Mesenteric fat pad (tissue), 1 donor: ENCODE measurements at places on chromosomes 2 and 18. TPM values are rescaled to one million over a fixed set of nuclear protein-coding genes. Genes with fewer than 3 reads are reported as not detected.

DNA sequence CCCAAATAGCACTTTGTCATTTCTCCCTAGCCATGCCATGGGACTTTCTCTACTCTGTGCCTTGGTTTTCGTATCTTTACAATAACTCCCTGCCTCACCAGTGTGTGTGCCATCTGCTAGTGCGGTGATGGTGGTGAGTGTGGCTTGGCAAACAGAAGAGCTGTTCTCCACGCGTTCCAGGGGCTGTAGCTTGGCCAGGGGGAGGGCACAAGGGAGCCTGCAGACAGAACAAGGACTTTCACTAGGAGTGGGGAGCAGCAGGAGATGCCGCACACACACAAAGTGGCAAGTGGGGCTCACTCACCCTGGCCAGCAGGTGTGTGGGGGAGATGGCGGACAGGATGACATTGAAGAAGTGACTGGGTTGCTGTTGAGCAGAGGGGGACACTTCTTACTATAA is 196.9 kb downstream of the HAUS1 start:
- DNase-seq: peak; percentile 77

Gene RASGRP3
- total RNA-seq: 16.1 TPM

DNA sequence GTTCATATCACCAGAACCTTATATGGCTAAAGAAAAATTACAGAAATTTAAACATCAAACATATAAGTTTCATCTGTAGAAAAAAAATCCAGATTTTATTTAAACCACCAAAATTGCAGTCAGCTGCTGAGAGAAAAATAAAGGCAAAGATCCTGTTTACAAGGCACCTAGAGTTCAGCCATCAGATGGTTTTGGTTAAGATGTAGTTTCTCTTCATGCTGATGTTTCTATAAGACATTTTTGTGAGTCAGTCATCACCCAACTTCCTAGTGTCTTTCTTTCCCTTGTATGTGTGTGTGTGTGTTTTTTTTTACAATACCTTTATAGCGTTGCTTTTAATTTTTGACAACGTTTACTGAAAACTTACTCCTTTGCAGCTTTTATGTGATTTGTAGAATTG is 26.1 kb upstream of the MMADHC start:
- DNase-seq: no peak

DNA sequence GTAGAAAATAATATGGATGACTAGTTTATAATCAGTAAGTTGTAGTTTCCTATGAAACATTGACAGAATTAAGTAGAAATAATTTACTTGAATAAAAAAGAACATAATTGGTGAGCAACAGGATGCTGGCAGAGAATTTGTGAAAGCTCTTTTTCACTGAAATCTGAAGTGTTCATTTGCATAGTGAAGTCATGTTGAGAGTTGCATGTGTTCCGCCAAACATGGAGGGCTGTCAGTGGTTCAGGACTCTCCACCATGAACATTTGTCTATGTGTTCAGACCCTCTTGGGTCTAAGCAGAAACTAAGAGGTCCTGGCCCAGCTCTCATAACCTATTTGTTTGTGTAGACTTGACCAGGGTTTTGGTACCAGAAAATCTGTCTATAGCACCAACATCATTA is 182.5 kb upstream of the LINC00305 start:
- DNase-seq: no peak

DNA sequence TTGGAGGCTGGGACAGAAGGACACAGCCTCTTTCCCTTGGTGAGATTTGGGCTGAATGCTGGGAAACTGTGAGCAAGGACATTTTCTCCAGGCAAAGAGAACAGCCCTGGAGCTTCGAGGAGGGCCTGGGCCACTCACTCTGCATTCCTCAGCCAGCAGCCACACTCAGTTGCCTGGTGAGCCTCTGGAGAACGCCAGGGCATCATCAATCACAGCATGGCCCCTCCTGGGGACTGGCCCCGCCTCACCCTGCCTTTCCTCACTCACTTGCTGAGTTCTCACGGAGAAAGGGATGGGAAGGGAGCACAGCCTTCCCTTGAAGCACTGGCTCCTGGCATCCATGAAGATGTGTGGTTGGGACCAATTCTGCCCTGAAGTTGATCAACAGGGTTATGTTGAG is 55.0 kb downstream of the APOB start:
- DNase-seq: no peak

Gene NYAP2
- total RNA-seq: not detected

DNA sequence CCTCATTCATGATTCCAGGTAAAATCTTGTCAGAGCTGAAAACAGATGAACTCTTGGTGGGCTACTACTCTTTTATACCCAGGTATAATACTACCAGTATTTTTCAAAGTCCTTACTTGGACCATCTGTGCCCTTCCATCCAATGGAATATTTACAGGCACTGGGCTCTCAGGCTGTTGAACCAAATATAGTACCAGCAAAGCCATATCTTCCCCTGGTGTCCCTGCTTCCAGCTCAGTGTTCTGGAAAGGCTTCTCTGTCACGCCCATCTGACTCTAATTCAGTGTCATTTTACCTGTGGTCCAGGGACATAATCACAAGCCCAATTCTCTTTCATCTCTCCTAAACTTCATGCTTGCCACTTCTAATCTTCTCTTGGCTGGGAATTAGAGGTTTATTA is 119.2 kb upstream of the STK17B start:
- DNase-seq: no peak

Gene KCNS3
- total RNA-seq: 1.1 TPM

- DNase-seq: no peak
Observed at GRCh38 chr18:65753520-65753919, 2.7 kb downstream of the CDH7 start.

GRCh38 chr18:29712785-29713184 is 1329.8 kb downstream of the DSC3 start:
- DNase-seq: no peak

GRCh38 chr2:38765149-38765548 is 12.9 kb upstream of the GEMIN6 start:
- no peak for DNase-seq

DNA sequence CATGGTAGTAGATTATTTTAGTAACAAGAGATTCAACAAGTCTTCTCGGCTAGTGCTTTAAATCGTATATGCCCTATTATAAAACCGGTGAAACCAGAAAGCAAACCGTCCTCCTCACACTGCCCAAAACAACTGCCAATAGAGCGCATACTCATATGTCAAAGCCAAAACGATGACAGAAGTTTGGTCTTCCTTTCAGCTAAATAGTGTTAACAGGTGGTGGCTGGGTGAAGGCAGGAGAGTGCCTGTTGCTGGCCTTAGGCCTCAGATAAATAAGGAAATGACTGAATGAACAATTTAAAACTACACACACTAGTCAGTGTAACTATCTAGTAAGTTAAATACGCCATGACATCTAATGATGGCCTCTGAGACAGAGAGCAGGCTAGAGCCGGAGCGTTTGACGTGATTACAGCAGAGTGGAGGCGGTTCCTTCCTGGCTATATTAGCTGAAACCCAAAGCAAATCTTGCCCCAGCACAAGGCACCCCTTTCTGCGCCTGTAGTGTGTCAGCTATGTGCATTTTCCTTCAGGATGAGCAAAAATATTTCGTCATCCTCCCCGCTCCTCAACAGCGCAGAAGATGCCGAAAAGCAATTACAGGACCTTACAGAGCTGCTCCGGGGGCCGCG is 1.6 kb downstream of the LONRF2 start:
- no peak for DNase-seq

GRCh38 chr2:48529676-48530032 is 300 bp upstream of the STON1 start:
- DNase-seq: no peak

Gene FAM161A
- 1.00 TPM for total RNA-seq

GRCh38 chr18:37578886-37579513 is 13.4 kb upstream of the CELF4 start:
- DNase-seq: no peak

DNA sequence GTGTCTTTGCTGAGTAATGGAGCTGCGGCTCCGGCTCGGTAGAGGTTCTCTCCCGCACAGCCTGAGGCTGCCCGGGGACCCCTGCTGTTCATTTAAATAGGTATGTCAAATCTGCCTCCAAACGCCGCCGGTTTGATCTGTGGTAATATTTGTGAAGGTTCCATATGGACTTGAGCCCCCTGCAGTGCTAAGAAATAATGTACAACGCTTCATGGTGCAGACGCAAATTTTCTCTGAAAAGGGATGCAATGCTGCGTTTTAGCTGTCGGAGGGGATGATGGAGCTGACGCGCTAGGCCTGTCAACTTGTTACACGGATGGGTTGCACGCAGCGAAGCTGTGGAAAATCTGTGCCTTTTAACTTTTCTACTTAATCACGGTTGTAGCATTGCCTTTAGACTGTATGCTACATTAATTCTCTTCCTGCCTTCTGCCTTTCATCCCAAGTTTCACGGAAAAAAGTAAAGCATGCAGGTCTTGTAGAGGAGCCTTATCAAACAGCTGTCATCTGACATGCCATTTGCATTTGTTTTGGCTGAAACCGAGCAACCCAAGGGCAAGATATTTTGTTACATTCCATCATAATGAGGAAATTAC is 43.2 kb downstream of the MRPS9 start:
- no peak for DNase-seq

DNA sequence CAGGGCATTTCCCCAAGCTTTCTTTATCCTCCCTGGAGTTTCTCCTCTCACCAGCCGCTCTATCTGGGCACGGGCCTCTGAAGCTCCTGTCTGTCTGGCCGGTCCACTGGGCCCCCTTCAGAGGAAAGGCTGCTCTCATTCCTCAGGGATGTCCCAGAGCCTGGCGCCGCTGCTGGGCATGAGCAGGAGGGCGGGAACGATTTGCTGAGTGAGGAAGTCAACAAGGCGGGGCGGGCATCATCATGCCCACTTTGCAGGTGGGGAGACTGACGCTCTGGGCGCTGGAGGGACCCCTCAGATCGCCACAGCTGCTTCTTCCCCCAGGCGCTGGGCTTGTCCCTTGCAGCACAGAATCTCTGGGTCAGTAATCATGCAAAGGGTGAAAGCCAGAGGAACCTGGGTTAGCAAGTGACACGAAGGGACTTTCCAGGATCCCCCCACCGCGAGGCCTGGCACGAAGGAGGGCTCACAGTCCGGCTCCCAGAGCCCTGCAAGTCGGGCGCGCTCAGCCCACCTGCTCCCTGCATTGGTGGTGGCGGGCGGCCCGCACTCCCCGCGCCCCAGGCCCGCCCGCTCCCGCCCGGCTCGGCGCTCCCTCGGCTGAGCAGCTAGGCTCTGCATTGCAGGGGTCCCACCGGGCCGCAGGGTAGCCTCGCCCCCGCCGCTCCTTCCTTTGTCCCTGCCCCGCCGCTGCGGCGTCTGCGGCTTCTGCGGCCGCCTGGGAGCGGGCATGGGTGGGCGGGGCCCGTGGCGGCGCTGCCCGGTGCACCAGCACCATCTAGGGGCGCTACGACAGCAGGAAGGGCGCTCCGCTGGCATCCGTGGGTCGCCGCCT is 157.8 kb downstream of the CYRIA start:
- DNase-seq: no peak

DNA sequence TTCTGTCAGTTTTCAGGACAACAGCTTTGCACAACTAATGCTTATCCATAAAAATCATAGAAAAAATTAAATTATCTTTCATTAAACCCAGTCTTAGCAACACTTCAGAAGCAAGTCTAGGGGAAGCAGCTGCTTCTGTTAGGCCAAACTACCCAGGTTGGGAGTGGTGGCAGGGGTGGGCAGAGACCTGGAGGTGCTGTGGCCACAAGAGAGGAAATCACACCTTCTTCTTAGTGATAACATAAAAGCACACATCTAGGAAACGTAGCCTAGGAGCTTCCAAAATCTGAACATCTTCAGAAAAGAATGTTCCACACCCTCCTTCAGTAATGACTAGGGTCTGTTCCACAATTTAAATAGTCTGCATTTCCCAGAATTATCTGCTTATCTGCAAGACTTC is 32.3 kb upstream of the FRZB start:
- DNase-seq: no peak

Gene GKN1
- not detected for total RNA-seq

- no peak for DNase-seq
Observed at GRCh38 chr18:25544546-25545287, 192.8 kb upstream of the ZNF521 start.

DNA sequence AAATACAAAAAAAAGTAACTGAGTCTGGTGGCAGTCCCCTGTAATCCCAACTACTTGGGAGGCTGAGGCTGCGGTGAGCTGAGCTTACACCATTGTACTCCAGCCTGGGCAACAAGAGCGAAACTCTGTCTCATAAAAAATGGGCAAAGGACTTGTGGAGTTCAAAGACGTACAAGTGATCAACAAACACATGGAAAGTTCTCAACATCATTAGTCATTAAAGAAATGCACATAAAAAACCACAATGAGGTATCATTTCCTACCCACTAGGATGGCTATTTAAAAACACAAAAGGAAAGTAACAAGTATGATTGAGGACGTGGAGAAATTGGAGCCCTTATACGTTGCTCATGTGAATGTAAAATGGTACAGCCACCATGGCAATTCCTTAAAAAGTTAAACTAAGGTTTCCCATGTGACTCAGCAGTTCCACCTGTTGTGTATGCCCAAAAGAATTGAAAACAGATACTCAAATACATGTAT is 52.3 kb downstream of the RAB10 start:
- no peak for DNase-seq

- DNase-seq: peak; percentile 83
Observed at GRCh38 chr2:241895712-241896641, 26.4 kb downstream of the RTP5 start.

Gene ID2
- total RNA-seq: 169 TPM

DNA sequence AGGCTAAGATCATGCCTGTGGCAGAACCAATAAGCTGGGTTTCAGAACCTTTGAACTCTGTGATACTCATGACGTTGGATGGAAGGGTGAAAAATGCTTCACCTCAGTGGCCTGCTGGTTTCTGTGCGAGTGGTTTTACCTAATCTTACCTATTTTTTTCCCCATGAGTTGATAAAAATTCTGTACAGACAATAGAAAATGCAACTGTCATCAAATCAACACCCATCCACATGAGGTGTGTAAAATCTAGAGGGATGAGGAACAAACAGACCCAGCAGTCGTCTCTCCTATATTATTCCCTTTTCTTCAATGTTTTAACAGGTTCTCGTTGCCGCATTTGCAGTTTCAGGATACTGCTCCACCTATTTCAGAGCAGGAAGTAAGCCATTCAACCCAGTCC is 67.3 kb downstream of the PRKRA start:
- no peak for DNase-seq

Gene ACADL
- total RNA-seq: 10.9 TPM

Gene VPS54
- 22.2 TPM for total RNA-seq

DNA sequence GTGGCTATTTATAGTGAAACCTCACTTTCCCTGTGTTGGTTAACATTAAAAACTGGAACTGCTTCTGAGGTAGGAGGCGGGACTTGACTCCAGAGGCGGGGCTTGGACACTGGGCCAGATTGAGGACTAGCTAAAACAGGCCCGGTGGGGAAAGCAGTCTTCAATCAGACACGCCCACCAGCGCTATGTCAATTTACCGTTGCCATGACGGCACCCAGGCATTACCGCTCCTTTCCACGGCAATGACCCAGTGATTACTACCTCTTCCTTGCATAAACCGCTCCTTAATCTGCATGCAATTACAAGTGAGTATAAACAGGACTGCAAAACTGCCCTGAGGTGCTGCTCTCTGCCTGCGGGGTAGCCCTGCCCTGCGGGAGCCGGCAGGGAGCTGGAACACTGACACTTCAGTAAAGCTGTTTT is 35.3 kb downstream of the LRRFIP1 start:
- no peak for DNase-seq

GRCh38 chr2:129798301-129798581 is 181.2 kb upstream of the RAB6C start:
- DNase-seq: no peak

Gene CNTNAP5
- not detected for total RNA-seq

GRCh38 chr2:179946810-179947615 is 60.1 kb downstream of the CWC22 start:
- no peak for DNase-seq

Gene POTEI
- total RNA-seq: not detected
